ENCODE measurements at places on chromosomes 2 and 18. TPM values are rescaled to one million over a fixed set of nuclear protein-coding genes. Genes with fewer than 3 reads are reported as not detected.

- H3K4me3 ChIP-seq = no peak overlapping the region
- H3K27ac ChIP-seq = no peak overlapping the region
- H3K27me3 ChIP-seq = no peaks in the 10 kb centered on the region
- peaks cover 16% of the 10 kb centered on the region for H3K36me3 ChIP-seq
- no peak for DNase-seq
Measured at GRCh38 chr18:62950246-62950645, 234.9 kb downstream of the PHLPP1 start.

- H3K36me3 ChIP-seq = peaks cover 18% of the 10 kb centered on the region
- no peak for DNase-seq
- peak overlapping the region; percentile 41 for H3K27ac ChIP-seq
- no peaks in the 10 kb centered on the region for H3K27me3 ChIP-seq
- peaks cover 27% of the 10 kb centered on the region for H3K4me1 ChIP-seq
Measured at GRCh38 chr2:72674982-72675915, 150.6 kb downstream of the EXOC6B start.

- no peak overlapping the region for H3K4me3 ChIP-seq
- H3K27me3 ChIP-seq = no peaks in the 10 kb centered on the region
- no peak for DNase-seq
- no peaks in the 10 kb centered on the region for H3K36me3 ChIP-seq
- no peaks in the 10 kb centered on the region for H3K4me1 ChIP-seq
Measured at GRCh38 chr2:40144022-40144421, 307.9 kb downstream of the SLC8A1 start.

DNA sequence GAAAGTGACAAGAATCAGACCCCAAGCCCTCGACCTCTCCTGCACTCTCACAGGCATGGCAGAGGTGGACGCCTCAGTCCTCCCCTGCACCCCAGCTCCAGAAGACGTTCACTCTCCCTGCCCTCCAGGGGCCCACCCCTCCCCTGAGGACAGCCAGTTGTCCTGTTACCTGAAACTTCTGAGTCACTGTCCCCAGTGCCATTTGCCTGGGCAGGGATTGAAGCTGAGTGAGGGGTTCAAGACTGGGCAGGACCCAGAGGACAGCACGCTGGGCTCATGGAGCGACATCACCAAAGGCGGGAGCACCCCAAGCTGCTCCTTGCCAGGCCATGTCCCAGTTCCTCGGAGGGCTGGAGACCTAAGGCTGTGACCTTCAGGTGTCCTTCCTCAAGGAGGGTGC, 34.2 kb upstream of the COL6A3 start:
- H3K27me3 ChIP-seq = peaks cover 36% of the 10 kb centered on the region
- no peak overlapping the region for H3K4me3 ChIP-seq
- DNase-seq = no peak
- H3K36me3 ChIP-seq = no peaks in the 10 kb centered on the region
- no peaks in the 10 kb centered on the region for H3K4me1 ChIP-seq

DNA sequence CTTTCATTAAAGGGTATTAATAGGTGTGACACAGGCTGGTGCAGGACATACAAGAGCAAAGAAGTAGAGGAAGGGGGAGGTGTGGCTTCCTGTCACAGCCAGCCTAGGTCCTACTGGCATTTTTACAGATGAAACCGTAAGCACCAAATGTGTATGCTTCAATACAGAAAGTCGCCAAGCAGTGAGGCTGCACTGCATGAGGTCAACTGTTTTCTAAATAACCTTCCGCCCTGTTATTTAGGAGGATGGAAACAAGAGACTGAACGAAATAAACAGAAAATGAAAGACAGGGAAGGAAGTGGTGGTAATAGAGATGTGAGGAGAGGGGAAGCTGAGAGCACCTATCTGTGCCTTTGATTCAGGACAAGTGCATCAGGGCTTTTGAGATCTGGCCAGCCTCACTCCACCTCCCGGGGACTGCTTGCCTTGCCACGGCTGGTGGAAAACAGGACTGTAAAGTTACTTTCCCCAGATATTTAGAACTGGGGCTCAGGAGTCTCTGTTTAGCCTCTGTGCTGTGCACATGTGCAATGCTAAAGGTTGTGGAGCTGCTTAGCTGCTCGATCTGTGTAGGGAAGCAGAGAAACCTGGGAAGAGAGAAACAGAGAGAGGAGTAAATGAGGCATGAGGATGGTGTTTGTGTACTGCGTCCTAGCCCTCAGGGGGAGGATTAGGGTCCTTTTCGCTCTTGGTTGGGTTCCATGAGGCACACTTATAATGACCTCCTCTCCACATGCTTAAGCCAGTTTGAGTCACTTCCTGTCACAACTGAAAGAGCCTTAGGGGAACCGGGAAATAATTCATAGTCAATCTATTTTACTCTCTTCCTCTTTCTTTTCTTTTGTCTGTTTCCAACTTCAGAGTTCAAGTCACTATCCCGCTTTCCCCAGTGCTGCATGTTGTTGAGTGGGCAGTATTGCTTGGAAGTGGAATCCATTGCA, 62.3 kb upstream of the BOD1L2 start:
- DNase-seq = no peak
- H3K27me3 ChIP-seq = peaks cover 3% of the 10 kb centered on the region
- peaks cover 13% of the 10 kb centered on the region for H3K4me1 ChIP-seq
- H3K36me3 ChIP-seq = peaks cover 2% of the 10 kb centered on the region
- no peak overlapping the region for H3K27ac ChIP-seq
- no peak overlapping the region for H3K4me3 ChIP-seq

GRCh38 chr2:142944264-142944663, 66.8 kb downstream of the KYNU start:
- H3K27me3 ChIP-seq = no peaks in the 10 kb centered on the region
- H3K4me3 ChIP-seq = no peak overlapping the region
- no peaks in the 10 kb centered on the region for H3K4me1 ChIP-seq
- no peak overlapping the region for H3K27ac ChIP-seq
- H3K36me3 ChIP-seq = peaks cover 3% of the 10 kb centered on the region
- DNase-seq = no peak

- H3K27ac ChIP-seq = no peak overlapping the region
- no peak for DNase-seq
- H3K27me3 ChIP-seq = no peaks in the 10 kb centered on the region
- no peak overlapping the region for H3K4me3 ChIP-seq
Measured at GRCh38 chr2:223032187-223033142, 19.5 kb upstream of the KCNE4 start.

DNA sequence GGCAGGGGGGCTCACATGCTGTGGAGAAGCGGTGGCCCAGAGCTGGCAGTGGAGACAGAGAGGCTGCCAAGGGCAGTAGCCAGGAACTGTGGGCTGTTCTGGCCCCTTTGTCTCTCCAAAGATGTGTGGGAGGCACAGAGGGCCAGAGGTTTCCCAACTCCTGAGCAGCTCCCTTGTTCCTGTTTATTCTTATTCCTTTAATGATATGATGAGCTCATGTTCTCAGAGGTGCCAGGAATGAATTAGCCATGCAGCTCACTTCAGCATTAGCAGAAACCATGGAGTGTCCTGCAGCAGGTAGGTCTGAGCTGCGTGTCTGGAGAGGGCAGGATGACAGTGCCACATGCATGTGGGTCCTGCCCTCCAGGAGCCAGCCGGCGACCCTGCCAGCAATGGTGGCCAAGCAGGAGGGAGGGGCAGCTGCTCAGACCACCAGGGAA, 77.9 kb upstream of the FZD7 start:
- peaks cover 20% of the 10 kb centered on the region for H3K27me3 ChIP-seq
- no peaks in the 10 kb centered on the region for H3K4me1 ChIP-seq

- no peak overlapping the region for H3K4me3 ChIP-seq
- H3K27me3 ChIP-seq = peaks cover 12% of the 10 kb centered on the region
- DNase-seq = no peak
- no peaks in the 10 kb centered on the region for H3K4me1 ChIP-seq
- no peak overlapping the region for H3K27ac ChIP-seq
Measured at GRCh38 chr2:237922641-237923361, 44.0 kb upstream of the UBE2F start.

DNA sequence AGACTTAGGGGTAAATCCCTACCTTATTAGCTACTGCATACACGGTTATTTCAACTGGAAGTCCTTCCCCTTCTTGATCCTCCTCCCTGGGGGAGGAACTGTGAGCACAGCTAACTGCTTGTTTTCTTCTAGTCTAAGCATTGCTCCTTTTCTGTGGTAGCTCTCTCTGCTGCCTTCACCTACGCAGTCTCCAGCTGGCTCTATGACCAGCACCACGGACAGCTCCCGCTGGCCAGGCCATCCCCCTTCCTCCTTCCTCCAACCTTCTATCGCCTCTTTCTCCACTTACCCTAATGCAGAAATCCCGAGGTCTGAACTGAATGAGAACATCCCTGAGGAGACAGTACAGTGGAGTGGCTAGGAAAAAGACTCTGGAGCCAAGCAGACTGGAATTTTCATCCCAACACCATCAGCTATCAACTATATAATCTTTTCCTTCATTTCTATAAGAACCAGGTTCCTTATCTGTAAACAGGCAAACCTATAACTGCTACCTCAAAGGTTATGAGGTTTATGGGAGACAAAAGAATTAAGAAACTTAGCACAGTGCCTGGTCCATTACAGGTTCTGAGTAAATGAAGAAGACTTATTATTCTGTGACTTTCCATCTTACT, 4.7 kb upstream of the CFAP65 start:
- no peak overlapping the region for H3K4me3 ChIP-seq
- H3K36me3 ChIP-seq = no peaks in the 10 kb centered on the region
- DNase-seq = peak; percentile 71
- no peak overlapping the region for H3K27ac ChIP-seq

DNA sequence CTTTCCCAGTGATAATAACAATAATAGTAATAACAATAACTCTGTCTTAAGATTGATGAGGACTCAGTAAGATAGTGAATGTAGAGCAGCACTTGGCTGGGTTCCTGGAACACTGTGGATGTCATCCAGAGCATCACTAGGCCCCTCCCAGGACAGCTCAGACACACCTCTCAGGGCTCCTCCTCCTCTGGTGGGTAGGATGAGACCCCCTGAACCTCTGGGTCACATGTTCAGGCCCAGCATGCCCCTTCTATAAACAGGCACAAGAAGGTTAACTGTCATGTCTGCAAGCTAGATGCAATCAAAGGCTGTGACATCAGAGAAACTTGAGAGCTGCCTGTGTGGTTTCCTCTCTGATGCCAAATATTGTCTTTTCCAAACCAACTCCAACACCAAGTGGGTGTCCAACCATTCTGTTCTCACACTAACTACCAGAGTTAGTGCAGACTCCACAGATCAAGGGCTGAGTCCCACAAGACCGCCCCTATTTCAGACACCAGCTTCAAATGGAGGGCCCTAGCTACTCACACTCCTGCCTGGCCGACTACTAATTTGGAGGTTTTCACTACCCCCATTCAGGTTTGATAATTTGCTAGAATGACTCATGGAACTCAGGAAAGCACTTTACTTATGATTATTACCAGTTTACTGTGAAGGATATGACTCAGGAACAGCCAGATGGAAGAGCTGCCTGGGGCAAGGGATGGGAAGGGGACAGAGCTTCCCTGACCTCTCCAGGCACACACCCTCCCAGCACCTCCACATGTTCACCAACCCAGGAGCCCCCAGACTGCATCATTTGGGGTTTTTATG, 46.4 kb upstream of the BZW1 start:
- no peaks in the 10 kb centered on the region for H3K36me3 ChIP-seq
- DNase-seq = no peak
- H3K27me3 ChIP-seq = peaks cover 8% of the 10 kb centered on the region

DNA sequence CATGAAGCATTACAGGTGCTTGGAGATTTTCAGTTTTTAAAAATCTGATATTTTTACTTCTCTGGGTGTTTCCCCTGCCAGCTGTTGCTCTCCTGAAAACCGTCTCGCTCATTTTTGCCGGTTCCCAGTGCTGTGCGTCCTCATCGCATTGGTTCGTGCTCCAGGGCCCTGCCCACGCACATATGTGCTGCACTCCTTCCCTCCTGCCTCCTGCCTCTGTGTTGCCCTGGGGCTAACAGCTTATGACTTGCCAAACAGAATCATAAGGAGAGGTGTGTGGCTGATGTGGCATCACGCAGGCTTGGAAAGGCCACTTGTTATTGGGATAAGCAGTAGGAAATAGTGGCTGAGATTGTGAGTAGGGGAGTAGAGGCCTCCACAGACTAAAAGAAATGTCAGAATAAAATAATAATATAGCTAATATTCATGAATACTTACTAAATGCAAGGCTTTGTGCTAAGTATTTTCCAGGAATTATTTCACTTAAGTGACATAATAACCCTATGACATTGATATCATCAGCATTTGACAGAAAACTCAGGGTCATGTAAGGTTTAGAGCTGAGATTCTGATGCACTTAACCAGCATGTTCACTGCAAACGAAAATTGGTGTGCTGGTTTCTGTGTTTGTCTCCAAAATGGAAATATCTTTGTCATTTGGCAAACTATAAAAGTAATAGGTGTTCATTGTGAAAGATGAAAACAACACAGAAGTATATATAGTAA, 53.5 kb downstream of the SLC4A1AP start:
- no peak overlapping the region for H3K27ac ChIP-seq
- H3K4me1 ChIP-seq = peaks cover 4% of the 10 kb centered on the region
- DNase-seq = no peak
- no peaks in the 10 kb centered on the region for H3K36me3 ChIP-seq
- peaks cover 35% of the 10 kb centered on the region for H3K27me3 ChIP-seq

DNA sequence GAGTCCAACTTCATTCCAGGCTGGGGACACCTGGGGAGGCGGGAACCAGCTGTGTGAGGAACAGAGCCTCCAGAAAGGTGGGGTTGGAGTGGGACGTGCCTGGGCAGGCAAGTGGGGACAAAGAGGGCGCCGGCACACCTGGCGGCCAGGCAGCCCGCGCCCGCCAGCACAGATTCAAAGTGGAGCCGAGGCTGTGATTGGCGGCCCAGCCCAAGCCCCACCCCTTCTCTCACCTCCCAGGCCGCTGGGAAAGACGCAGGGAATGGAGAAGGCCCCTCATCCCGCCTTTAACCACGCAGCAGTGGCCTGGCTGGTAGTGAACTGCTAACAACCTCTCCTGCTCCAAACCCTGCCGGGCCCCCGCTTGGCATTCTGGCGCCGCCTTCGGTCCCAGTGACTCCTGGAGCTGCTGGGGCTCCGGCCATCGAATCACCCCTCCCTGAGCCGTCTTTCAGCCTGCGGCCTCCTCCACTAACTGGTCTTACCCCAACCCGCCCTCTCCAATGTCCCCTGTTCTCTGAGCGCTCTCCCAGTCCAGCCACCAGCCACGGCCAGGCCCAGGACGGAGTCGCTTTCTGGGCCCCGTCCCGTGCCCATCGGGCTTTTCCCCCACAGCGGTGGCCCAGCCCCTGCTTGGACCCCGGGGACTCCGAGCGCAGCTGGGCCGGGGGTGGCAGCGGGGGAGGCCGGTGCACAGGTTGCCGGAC, 27.9 kb upstream of the PTMA start:
- H3K27me3 ChIP-seq = no peaks in the 10 kb centered on the region
- H3K27ac ChIP-seq = peak overlapping the region; percentile 99
- no peaks in the 10 kb centered on the region for H3K36me3 ChIP-seq
- DNase-seq = peak; percentile 64
- peak overlapping the region; percentile 78 for H3K4me3 ChIP-seq

The SIX3 gene
- not detected for total RNA-seq

The POLR1B gene
- total RNA-seq = 31.4 TPM

The MERTK gene
- 20.1 TPM for total RNA-seq

The RBM44 gene
- 0.81 TPM for total RNA-seq

The SP140L gene
- total RNA-seq = 2.7 TPM

The ASPRV1 gene
- total RNA-seq = 1.2 TPM

The C2orf81 gene
- total RNA-seq = 11.3 TPM

The PROKR1 gene
- 0.12 TPM for total RNA-seq

The KCNE4 gene
- total RNA-seq = 0.72 TPM

The SERPINB4 gene
- not detected for total RNA-seq

The ABCA12 gene
- 0.29 TPM for total RNA-seq

The BOLL gene
- 0.22 TPM for total RNA-seq

The DNAH6 gene
- total RNA-seq = 5.5 TPM

The MAL gene
- not detected for total RNA-seq
